ENCODE measurements at places on chromosomes 4 and X.
A peak's percentile ranks its signal among the peaks of the same experiment; 100 is the strongest.

DNA sequence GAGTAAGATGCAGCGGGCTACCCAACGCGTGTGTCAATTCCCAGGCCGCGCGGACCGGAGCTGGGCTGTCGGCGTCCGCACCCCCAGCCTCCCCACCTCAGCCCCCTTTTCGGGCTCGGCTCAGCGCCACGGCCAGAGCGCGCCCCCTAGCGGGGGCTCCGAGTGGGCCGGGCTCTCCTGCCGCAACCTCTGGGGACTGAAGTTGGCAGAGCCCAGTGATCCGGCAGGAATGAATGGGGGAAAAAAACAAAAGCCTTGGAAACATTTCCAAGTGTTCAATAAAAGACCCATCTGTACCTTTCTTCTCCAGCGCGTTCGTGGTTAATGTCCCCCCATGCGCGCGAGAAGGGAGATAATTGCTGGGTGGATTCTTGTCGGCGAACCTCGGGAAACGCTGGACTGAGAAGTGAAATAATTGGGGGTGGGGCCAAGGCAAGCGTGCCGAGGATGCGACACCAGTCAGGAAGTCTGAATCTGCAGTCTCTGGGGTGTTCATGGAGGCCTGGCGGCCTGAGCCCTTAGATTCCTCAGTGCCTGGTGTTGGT, 5.2 kb upstream of the ARX start:
- DNase-seq: peak; percentile 43

GRCh38 chrX:82721891-82722290, 786.2 kb upstream of the POU3F4 start:
- DNase-seq: no peak

DNA sequence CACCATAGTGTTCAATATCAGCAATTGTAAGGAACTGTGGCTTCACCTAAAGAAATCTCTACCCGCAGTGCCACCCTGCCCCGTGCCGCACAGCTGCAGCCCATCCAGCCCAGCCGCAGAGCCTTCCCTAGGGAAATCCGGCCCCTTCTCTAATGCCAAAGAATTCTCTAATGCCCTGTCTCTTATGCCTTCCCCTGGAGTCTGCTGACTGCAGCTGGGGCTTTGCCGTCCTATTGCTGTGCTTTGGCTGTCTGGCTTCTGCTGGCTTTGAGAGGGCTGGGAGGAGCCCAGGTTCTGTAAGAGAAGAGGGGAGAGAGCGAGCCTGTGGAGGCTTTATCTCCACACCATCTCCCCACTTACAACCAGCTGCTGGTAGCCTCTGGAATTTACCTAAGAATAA, 85.9 kb upstream of the HELT start:
- DNase-seq: no peak

DNA sequence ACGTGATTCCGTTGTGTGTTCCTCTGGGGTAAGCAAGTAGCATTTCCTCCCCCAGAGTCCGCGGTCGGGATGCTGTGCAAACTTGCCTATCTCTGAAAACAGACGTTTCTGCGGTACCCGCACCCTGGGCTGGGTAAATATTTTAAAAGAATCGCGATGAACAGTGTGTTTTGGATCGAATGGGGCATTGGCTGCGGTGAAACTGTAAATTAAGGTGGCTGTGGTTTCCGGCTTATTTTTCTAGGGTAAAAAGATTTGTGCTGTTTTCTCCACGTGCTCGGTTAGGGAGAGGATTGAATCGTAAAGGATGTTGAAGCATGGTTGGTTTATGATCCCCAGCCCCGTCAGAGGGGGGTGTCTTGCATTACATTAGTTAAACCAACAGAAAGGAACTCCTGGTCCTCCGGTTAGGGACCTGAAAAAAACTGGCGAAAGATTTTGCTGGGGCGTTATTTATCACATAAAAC, 1.2 kb downstream of the HHIP start:
- peak; percentile 38 for DNase-seq

GRCh38 chr4:99518601-99519295, 7.9 kb downstream of the C4orf17 start:
- DNase-seq: no peak

DNA sequence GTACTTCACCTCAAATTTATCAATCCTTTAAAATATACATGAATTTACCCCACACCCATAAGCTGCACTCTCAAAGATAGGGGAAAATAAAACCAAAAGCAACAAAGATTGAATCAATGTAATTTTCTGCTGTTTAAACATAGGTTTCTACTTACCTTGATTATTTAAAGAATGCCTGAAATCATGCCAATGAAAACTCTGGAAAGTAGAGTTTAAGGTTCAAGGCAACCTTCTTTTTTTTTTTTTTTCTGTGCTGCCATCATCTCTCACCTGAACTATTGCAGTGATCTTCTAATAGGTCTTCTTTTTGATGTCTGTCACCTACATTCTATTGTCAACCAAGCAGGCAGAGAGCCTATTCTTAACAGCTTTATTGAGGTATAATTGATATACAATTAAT, 682.1 kb downstream of the IL1RAPL1 start:
- DNase-seq: no peak

GRCh38 chrX:37759878-37760418, 19.9 kb upstream of the CYBB start:
- DNase-seq: peak; percentile 13

GRCh38 chr4:141132072-141132708, 1.1 kb downstream of the RNF150 start:
- no peak for DNase-seq

DNA sequence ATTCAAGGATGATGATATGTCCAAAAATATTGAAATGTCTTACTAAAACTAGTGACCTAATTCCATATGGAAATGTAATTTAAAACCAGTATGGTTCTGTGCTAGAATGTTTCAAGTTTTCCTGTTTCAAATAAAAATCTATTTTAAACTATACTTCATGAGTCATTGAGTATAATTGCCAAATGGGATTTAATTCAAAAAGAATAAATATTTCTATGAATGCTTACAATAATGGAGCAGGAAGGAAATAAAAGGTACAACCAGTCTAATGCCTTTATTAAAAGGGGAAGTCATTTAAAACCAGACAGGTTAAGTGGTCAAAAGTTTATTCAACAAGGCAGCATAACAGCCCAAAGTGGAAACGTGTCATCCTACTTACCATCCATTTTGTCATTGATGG, 2347.1 kb downstream of the PCDH7 start:
- DNase-seq: no peak

DNA sequence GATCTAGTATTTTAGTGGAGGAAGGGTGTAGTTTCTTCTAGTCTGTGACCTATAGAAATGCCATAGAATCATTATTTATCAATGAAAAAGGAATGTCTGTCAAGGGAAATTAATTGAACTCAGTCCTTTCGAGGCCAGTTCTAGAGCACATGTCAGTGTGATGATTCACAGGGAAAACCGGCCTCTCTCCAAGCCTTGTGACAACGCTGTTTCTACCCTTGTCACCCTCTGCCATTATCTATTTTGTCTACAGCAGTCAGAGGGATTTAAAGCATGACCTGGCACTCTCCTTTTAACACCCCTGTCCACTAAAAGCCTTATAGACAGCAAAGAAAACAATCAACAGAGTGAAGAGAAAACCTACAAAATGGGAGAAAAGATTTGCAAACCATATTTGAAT, 119.8 kb downstream of the DRD5 start:
- DNase-seq: no peak

DNA sequence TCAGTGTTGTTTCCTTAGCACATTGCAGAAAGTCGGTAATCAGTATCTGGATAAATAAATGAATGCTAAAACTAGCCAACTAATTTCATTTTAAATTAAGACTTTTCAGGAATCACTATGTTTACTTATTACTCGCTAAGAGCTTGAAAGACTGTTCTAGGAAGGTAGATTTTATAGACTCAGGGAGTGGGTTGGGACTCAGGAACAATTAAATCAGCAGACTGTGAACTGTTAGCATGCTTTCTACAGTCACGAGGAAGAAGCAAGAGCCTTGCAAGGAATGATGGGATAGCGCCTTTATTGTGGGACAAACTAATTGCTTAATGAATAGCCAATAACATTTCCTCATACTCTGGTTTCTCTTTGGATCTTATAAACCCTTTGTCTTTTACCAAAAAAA, 183.2 kb upstream of the AADAT start:
- DNase-seq: no peak

DNA sequence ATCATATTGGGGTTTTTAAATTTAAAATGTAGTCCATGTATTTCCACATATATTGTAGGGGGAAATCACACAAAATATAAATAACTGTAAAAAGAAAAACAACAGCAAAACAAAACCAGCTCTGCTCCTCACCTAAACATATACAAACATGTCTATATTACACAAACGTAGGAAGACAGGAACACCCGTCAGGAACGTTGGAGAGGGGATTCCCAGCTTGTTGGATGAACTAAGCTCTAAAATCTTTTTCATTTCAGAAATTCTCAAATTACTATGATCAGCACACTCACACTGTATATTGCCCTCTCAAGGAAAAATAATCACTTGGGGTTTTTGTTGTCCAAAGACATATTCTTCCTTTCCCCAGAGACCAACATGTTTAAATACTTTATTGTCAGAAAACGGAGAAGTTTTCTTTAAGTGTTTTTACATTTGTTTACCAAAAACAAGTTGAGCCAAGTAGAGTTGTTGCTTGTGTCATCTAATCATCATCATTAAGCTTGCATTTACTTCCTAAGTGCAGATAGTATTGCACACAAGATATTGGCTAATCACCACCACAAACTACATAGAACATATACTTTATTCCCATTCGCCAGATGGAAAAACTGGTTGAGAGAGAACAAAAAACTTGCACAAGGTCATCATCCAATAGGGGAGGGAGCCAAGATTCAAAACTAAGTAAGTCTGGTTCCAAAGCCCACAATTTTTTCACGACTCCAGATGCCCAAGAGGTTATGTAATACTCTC, 2.4 kb upstream of the TLR10 start:
- no peak for DNase-seq

DNA sequence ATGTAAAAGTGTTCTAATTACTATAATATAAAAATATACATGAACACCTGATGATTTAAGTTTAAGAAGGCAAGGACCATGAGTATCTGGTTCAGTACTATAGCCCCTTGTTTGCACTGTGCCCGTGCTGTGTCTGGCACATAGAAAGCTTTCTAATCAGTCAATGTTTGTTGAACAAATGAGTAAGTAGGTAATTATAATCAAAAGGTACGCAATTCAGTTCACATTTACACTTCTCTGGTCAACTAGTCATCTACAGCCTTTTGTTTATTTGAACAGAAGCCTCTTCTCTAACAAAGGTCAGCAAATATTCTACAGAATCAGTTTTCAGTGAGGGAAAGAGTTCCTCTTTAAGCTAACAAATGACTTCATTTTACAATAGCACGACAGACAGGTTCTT, 523.3 kb downstream of the SMARCA1 start:
- no peak for DNase-seq
